Fibroblast of skin of abdomen (primary cell): ENCODE measurements at places on chromosomes 4 and X.

- peak; percentile 34 for DNase-seq
These were observed 41.6 kb upstream of the EDA2R start for GRCh38 chrX:66680451-66680850.

GRCh38 chr4:108492816-108493595 is 127.4 kb upstream of the RPL34 start:
- peak; percentile 10 for DNase-seq

GRCh38 chrX:140057001-140057411 is 91.7 kb upstream of the CXorf66 start:
- peak; percentile 51 for DNase-seq

DNA sequence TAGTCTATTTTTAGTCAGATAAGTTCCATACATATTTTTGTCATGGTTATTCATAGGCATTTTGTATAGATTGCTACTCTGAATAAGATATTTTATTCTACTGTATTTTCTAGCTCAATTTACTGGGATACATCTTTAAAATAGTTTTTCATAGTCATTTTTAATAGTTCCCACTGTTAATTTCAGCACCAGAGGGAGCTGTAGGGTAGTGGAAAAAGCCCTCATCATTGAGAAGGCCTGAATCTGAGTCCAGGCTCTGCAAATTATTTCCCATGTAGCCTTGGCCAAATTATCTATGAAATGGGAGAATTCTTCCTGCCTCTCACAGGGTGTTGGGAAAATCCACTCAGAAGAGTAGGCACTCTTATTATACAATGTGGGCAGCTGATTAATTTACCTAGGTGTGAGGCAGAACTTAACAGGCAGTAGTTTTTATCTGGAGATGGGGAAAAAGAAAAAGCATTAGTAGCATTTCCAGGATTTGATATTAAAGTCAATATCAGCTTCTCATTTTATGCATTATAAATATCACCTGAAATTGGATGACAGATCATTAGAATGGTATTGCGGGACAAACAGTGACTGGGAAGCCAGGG is 102.9 kb upstream of the PAQR3 start:
- DNase-seq: peak; percentile 39

DNA sequence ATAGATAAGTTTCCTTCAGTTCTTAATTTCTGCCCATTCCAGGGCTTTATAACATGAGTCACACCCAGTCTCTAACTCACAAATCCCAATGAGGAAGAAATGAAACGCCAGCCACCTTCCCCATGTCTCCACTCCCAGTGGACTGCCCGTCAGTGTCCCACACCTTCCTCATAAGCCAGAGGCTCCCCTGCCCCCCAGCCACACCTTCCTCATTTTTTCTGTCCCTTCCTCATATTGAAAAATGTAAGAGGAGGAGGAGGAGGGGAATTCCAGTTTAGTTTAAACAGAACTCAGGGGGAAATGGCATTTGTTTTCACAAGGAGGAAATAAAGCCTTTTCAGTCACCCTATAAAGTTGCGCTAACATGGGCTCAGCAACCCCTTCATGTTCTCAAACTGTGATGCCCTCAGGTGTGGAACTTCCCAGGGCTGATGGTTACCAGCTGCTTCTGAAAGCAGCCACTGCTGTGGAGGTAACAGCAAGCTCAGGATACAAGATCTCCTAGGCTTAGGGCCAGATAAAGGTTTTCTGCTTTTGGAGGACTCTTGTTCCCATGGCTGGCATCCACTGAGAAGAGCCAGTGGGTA is 97.8 kb downstream of the PARM1 start:
- no peak for DNase-seq
